T-helper 1 cell (primary cell): ENCODE measurements at places on chromosomes 12 and 14.

- peak; percentile 80 for DNase-seq
These were observed 4.7 kb downstream of the CLEC2D start for GRCh38 chr12:9674226-9674590.

DNA sequence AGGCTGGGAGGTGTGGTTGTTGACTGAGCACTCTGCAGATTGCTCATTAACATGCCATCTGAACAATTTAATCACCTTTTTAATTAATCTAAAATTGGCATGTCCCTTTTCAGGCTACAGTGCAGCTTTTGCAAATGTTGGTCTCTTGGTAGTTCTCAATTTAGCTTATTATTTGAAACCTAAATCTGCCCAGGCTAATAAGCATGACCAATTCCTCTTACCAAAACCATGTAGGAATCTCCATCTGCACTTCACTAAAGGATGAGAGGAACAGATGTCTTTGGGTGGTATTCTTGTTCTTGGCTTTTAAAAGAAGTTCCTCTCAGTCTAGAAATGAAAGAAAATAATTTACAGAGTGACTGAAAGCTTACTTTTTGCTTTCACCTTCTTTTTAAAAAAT lies 190.1 kb upstream of the RMST start:
- DNase-seq: no peak

DNA sequence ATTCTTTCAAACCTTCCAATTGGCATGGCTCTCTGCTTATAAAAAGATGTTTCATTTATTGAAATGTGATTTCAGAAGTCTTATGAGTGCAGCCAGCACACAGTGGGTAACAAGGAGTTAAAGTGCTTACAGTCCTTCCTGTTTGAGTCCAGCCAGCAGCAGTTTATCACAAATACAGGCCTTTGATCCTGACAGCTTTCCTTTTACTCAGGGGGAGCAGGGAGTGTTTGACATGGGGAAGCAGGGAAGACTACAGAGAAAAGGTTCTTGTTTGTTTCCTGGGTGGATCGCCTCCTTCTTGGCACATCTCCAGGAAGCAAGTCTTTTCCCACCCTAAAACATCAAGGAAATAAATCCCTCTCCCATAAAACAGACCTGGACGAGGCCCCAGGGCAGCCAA lies 216.1 kb downstream of the MSRB3 start:
- DNase-seq: no peak

- peak; percentile 66 for DNase-seq
These were observed at the start of gene SAMD4A for GRCh38 chr14:54566410-54567223. Gene SAMD4A, plus strand, starts transcription at chr14:54567128. Its CDS starts 789 bp downstream, at chr14:54567917.

DNA sequence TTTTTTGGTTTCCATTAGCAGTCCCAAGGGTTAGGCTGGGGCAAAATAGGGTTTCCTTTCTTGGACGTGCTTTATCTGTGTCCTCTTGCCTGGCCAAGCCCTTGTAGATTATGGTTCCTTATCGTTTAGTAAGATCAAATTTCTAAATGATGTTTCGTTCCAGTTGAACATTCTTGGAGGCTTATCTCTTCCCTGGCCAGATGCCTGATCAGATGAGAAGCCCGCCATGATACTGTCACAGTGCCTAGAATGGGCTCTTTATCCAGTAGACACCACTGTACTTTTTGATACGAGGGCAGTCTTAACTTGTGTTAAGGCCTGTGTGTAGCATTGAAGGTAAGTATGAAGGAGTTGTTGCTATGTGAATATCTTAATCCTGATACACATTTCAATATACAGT lies 76.1 kb upstream of the TMEM263 start:
- no peak for DNase-seq

- no peak for DNase-seq
These were observed 248.8 kb upstream of the PWP1 start for GRCh38 chr12:107436836-107437235.

- DNase-seq: peak; percentile 64
These were observed at the start of gene ESPL1 for GRCh38 chr12:53267999-53268629. Gene ESPL1, plus strand, starts transcription at chr12:53268299. Its CDS starts 468 bp downstream, at chr12:53268767.

DNA sequence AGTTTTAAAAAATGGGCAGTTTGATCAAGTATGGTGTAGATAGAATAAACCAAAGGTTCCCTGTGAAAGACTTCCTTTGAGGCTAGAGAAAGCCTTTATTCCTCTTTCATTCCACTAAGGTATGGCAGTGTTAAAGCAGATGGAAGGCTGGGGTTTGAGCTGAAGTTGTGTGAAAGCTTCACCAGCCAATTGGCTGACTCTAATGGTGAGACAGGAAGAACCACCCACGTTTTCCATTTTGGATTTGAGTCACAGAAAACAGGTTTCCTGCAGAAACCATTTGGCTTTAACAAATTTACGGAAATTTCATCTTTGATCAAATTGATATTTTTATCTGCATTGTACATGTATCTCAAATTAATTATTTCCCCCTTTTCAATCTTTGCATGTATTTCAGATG lies 455.0 kb downstream of the PCNX1 start:
- no peak for DNase-seq

GRCh38 chr14:104384776-104385071 lies 194.8 kb upstream of the C14orf180 start:
- no peak for DNase-seq

- peak; percentile 49 for DNase-seq
These were observed at the start of gene DHRS7 for GRCh38 chr14:60164712-60165546. Gene DHRS7, minus strand, starts transcription at chr14:60165398. Its CDS starts 89 bp downstream, at chr14:60165309.

DNA sequence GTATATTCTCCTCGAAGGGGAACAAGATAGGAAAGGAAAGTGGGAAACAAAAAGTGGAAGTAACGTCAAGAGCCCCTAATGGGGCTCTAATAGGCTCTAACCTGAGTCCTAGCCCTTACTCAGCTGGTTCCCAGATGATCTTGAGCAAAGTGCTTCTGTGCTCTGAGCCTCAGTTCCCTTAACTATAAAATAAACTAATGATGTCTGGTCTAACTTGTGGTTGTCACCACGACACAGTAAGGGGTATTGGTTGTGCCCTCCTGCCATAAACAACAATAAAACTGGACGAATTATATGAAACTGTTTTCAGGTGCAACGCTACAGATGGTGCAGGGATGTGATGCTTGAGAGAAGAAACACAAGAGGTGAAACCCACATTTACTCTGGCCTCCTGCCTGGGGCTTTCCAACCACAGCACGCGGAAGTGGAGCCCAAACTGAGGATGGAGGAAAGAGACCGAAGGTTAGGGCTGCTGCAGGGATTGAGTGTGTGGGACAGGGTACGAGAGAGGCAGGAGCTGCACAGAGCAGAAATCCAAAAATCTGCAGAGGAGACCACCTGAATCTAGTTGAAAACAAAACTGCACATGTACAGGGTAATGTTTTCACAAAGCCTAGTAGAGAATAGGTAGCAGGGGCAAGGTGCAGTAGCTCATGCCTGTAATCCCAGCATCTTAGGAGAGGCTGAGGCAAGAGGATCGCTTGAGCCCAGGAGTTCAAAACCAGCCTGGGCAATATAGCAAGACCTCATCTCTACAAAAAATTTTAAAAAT lies 45.6 kb upstream of the BCL2L14 start:
- peak; percentile 23 for DNase-seq

DNA sequence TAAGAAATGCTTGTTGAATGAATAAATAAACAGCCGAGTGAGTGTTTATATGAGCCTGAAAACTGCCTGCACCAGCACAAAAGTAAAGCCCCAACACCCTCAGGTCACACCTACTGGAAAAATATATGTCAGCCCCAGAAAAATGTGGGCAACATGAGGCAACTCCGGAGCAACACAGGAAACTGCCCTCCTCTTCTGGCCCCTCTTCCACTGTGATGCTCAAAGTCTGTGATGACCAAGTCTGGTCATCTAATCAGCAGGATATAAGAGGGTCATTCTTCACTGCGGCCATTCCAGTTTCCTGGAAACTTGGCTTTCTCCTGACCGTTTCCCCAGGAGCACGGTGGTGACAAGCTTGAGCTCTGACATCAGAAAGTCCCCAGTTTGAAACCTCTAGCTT lies 159.6 kb upstream of the PZP start:
- no peak for DNase-seq

GRCh38 chr12:114742363-114742762 lies 58.4 kb upstream of the TBX3 start:
- DNase-seq: no peak

DNA sequence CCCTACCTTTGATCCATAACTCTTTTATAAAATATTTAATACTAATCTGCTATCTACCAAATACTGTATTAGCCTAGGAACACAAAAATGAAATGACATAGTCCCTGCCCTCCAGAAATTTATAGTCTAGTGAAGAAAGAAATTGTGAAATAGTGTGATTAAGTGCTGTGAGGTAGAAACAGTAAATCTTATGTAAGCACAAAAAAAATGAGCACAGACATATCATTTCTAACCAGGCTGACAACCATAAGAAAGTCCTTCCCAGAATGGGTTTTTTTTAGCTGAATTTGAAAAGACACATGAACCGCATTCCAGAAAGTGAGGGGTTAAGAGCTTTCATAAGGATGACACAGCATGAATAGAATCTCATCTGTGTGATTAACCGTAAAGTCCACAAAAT lies 145.9 kb downstream of the SOX5 start:
- no peak for DNase-seq

DNA sequence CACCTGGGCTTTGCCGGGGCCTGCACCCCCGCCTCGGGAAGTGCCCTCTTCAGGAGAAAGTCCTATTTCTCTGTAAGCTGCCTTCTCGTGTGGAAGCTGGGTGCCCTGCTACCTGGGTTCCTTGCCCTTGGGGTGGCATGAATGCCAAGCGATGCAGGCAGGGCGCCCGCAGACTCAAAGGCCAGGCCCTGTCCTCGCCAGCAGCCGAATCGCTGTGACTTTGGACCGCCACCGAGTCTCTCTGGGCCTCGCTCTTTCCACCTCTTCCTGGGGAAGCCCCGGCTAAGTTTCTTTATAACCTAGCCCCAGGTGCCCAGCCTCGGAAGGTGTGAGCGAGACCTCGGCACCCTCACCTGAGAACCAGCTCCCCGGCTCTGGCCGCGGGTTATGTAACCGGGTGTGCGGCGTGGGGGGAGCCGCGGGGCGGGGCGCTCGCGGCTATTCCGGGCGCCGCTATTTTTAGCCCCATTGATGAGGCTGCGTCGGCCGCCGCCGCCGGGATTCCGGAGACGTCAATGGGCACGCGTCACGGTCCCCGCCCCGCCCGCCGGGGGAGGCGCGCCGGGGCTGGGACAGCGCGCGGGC lies 14.6 kb upstream of the NR4A1 start:
- DNase-seq: peak; percentile 90

GRCh38 chr14:75906228-75906627 lies 75.6 kb downstream of the TGFB3 start:
- DNase-seq: no peak

DNA sequence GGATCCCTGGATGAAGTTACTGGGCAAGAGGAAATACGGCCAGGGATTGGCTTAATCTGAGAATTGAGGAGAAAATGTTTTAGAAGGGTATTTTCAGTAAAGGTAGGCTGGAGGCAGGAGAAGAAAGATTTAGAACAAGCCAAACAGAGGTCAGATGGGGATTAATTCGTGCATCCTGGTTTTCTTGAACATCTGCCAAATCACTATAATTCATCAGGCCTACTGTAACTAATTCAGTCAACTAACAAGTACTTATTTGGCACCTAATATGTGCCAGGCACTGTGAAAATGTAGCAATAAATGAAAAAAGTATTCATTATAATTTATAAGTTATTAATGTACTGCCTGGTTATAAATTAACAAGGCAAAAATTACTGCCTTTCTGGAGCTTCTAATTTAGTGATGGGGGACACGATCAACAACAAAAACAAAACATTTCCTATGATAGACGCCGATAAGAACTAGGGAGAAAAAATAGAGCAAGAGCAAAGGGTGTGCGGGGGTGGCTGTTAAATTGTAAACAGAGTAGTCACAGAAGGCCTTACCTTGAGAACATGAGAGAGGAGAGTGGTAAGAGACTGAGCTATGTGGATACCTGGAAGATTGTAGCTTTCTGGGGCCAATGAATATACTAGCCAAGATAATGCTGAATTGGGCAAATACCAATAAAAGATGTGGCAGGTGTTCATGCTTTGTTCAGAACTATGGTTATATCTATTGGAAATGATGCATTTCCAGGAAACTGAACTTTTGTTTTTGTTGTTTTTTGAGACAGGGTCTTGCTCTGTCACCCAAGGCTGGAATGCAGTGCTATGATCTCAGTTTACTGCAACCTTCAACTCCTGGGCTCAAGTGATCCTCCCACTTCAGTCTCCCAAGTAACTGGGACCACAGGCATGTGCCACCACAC lies 34.0 kb downstream of the DUSP16 start:
- no peak for DNase-seq

GRCh38 chr12:20528208-20528607 lies 159.9 kb downstream of the PDE3A start:
- no peak for DNase-seq

DNA sequence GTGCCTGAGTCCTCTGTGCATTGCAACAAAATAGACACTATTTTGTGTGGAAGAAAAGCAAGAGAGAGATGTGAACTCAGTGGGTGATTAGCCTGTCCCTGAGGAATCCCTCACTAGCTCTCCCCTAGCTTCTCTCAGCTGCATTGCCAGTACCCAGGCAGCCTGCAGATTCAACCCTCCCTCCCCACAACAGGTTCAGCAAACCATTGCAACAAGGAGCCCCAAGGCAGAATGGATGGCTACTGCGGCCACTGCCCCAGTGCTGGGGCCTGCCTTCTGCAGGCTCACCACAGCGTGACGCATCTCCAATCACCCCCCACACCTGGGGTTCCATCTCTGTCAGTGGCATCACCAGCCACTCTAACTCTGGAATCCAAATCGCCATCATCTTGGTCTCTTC lies 2.3 kb downstream of the CRACR2A start:
- DNase-seq: no peak

DNA sequence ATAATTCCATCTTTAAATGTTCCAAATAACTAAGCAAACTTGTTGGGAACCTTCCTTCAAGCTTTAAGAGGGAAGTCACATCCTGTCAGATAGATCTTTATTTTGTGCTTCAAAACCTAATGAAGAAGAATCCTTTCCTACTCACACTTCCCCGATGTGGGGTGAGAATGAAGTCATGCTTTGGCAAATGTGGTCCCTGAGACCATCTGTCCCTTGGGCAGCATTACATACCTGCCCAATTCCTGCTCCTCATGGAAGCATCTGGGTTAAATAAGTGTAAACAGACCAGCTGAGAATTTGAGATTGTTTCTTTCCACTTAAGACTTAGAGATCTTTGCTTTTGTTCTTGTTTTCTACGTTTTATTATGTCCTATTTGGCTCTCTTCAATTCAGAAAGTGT lies 606.0 kb upstream of the TMEM132C start:
- no peak for DNase-seq

- DNase-seq: no peak
These were observed 18.2 kb upstream of the ITPR2 start for GRCh38 chr12:26851031-26851809.

GRCh38 chr12:77686760-77687159 lies 143.9 kb upstream of the NAV3 start:
- DNase-seq: no peak

DNA sequence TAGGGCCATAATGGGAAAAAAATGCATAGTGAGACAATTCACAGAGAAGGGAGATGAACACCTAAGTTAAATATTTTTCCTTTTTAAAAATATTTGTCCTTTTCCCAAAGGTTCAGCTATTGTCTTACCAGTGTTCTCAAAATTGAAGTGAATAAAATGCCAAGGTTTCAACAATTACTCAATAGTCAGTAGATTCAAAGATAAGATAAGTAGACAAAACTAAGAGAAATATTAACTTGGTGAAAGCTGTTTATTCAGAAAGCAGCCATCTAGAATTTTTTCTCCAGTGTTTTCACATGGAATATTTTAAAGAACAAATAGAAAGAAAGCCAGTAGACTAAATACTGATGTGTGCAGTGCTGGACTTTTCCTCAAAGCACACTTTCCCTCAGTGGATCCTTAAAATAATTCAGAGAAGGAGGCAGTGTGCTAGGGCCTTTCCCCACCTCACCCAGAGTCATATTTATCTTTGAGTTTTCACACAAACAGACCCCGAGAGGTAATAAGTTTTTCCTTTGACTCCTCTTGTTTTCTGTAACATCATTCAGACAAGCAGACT lies 144.5 kb upstream of the PLEKHG7 start:
- DNase-seq: no peak
